NCI-H460 (cell line): ENCODE measurements at places on chromosomes 3 and 15.

- DNase-seq, result no peak
Measured at GRCh38 chr15:59993950-59994401, 10.1 kb upstream of the FOXB1 start.

GRCh38 chr3:100516838-100517237 is 24.4 kb downstream of the TMEM45A start:
- no peak for DNase-seq

- DNase-seq, result no peak
Measured at GRCh38 chr3:189621948-189622603, 9.1 kb upstream of the TP63 start.

- no peak for DNase-seq
Measured at GRCh38 chr3:177594096-177594495, 396.8 kb upstream of the TBL1XR1 start.

DNA sequence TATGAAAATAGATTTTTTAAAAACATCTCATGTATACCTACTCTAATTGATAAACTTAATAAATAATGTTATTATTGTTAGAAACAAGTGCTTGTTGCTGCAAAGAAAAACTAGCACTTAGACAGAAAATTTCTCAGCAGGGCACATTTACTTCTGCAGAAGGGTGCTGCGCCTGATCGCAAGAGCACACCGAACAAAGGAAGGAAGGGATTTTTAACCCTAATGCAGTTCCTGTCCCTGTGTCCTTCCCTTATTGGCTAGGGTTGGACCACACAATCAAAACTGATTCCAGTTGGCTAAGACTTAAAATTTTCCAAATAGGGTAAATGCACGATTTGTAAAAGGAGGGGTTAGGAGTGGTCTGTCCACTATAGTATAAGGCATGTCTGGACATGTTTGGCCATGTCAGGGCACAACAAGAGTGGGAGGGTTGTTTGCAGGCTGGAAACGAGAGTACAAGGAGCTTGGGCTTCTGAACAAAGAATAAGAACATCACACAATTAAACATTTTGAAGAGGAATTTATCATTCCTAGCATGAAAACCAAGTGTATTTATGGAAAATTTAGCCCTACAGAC is 4.7 kb downstream of the DTWD1 start:
- DNase-seq, result no peak
